Thymus (tissue), 14 donors: ENCODE measurements at places on chromosomes 13 and 19. TPM values are rescaled to one million over a fixed set of nuclear protein-coding genes. Genes with fewer than 3 reads are reported as not detected.

DNA sequence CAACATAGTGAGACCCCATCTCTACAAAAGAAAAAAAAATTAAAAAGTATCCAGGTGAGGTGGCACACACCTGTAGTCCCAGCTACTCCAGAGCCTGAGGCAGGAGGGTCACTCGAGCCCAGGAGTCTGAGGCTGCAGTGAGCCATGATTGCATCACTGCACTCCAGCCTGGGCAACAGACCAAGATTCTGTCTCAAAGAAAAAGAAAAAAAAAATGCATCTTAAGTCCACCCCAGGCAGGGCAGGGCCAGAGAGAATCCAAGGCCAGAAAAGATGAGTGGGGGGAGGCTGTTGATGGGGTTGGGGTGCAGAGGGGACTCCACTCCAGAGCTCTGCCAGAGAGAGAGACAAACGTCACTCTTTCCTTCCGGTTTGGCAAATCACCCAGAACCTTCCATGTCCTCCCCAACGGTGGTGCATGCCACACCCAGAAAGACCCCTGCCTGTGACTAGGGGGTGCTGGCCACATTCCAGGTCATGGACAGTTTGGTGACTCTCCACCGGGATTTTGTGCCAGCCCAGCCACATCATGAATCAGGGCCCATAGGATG, 431 bp downstream of the FUT3 start:
- no peak overlapping the region for H3K4me3 ChIP-seq
- no peaks in the 10 kb centered on the region for H3K4me1 ChIP-seq
- H3K27me3 ChIP-seq = no peaks in the 10 kb centered on the region
- DNase-seq = no peak
- H3K27ac ChIP-seq = no peak overlapping the region

DNA sequence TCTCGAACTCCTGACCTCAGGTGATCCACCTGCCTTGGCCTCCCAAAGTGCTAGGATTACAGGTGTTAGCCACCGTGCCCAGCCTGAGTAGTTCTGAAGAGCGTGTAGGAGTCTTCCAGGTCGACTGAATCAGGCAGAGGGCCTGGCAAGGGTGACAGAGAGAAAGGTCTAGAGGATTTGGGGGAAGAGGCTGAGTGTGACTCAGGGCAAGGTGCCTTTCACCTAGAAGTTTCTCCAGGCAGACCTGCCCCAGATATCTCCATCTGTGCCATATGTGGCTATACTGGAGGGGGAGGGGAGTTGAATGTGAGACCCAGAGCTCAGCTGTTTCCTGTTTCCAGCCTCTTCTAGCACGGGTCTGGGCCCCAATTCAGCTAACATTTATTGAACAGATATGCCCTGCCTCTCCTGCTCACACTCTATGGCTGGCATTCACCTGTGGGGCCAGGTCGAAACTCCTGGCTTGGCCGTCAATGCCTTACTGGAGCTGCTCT, 1.3 kb downstream of the CCDC159 start:
- H3K4me1 ChIP-seq = peaks cover 40% of the 10 kb centered on the region
- H3K36me3 ChIP-seq = peaks cover 3% of the 10 kb centered on the region
- H3K27ac ChIP-seq = peak overlapping the region; percentile 96

The PTH2 gene
- total RNA-seq = not detected

GRCh38 chr13:39559847-39560246, 43.1 kb downstream of the LHFPL6 start:
- H3K4me3 ChIP-seq = no peak overlapping the region
- H3K4me1 ChIP-seq = no peaks in the 10 kb centered on the region
- no peak for DNase-seq
- no peaks in the 10 kb centered on the region for H3K36me3 ChIP-seq

GRCh38 chr19:48967346-48968178, 2.5 kb downstream of the FTL start:
- no peak for DNase-seq
- H3K36me3 ChIP-seq = peaks cover 46% of the 10 kb centered on the region
- H3K27ac ChIP-seq = peak overlapping the region; percentile 48
- H3K4me3 ChIP-seq = no peak overlapping the region

DNA sequence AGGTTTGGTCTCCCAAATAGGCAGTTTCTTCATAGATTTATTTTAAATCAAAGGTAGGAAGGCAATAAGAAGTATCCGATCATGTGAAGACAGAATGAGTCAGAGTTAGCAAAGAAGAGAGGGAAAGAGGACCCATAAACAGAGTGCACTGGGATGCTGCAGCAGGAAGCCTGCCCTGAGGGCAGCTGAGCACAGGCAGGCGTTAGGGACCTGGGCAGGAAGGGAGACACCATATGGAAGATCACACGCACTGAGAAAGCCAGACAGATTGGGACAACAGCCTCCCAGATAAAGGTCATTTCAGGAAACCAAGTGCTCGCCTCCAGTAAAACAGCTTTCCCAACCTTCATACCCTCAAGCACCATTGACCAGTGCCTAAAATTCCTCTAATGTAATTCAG, 598.0 kb downstream of the EFNB2 start:
- no peaks in the 10 kb centered on the region for H3K4me1 ChIP-seq
- H3K4me3 ChIP-seq = no peak overlapping the region
- no peak overlapping the region for H3K27ac ChIP-seq
- H3K36me3 ChIP-seq = no peaks in the 10 kb centered on the region

DNA sequence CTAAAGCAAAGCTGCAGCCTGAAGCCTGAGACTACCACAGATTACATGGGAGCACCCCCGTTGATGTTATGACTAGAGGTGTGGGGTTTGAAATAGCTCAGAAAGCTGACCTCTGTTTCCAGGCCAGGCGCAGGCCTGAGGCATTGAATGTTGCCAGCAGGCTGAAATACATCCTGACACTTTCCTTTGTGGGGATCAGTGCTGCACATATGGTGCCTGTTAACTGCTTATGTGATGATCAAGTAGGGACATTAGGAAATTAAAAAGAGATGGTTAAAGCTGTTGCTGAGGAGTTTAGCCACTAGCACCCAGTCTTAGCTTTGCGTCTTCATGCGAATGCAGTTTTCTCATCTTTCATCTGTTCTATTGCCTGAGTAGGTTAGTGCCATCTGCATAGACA, 83.2 kb downstream of the CCNA1 start:
- H3K27ac ChIP-seq = no peak overlapping the region
- H3K4me1 ChIP-seq = no peaks in the 10 kb centered on the region
- H3K36me3 ChIP-seq = no peaks in the 10 kb centered on the region

- peak overlapping the region; percentile 70 for H3K4me3 ChIP-seq
- peaks cover 28% of the 10 kb centered on the region for H3K4me1 ChIP-seq
- peak; percentile 78 for DNase-seq
- H3K27me3 ChIP-seq = no peaks in the 10 kb centered on the region
Measured at GRCh38 chr19:50368649-50369570, 3.5 kb upstream of the NAPSA start.

GRCh38 chr19:53927739-53928138, 18.7 kb downstream of the CACNG7 start:
- H3K4me3 ChIP-seq = no peak overlapping the region
- no peaks in the 10 kb centered on the region for H3K27me3 ChIP-seq
- no peak overlapping the region for H3K27ac ChIP-seq
- no peaks in the 10 kb centered on the region for H3K4me1 ChIP-seq

The ZNF296 gene
- 0.19 TPM for total RNA-seq
